ENCODE measurements at places on chromosomes 3 and 15.

GRCh38 chr3:23288286-23288685 is 85.2 kb downstream of the UBE2E2 start:
- no peak for DNase-seq

DNA sequence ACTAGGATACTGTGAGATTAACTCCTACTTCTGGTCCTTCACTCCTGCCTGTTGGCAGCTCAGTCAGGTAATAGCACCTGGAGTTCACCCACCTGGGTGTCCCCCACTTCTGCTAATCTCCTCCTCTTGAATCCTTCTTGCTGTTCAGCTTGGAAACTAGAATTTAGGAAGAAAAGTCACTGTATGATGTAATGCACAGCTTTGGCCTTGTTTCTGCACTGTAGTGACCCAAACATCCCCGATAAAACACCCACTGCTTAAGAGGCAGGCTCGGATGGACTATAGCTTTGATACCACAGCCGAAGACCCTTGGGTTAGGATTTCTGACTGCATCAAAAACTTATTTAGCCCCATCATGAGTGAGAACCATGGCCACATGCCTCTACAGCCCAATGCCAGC is 24.8 kb downstream of the STARD5 start:
- DNase-seq, result no peak

GRCh38 chr3:172965256-172965655 is 175.8 kb downstream of the SPATA16 start:
- no peak for DNase-seq

- DNase-seq, result no peak
Measured at GRCh38 chr3:59290358-59290757, 240.5 kb upstream of the CFAP20DC start.

GRCh38 chr3:160629491-160629890 is 47.5 kb upstream of the ARL14 start:
- no peak for DNase-seq

GRCh38 chr15:48754011-48754410 is 56.9 kb downstream of the CEP152 start:
- no peak for DNase-seq

DNA sequence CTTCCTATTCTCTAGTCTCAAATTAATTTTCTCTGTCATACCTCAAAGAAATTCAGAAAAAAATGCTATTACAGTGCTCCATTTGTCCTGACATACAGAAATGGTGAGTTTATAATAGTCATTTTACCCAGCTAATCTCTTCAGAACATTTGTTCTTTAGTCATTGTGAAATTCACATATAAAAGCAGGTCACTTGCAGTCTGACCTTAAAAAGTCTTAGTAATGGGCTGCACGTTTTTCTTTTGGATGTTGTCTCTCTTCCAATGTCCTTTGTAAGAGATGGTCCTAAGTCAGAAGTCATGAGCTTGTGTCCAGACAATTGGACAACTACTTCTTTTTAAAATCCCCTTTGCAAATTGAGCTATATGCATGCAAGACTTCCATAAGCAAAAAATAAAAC is 17.0 kb upstream of the IL1RAP start:
- no peak for DNase-seq

DNA sequence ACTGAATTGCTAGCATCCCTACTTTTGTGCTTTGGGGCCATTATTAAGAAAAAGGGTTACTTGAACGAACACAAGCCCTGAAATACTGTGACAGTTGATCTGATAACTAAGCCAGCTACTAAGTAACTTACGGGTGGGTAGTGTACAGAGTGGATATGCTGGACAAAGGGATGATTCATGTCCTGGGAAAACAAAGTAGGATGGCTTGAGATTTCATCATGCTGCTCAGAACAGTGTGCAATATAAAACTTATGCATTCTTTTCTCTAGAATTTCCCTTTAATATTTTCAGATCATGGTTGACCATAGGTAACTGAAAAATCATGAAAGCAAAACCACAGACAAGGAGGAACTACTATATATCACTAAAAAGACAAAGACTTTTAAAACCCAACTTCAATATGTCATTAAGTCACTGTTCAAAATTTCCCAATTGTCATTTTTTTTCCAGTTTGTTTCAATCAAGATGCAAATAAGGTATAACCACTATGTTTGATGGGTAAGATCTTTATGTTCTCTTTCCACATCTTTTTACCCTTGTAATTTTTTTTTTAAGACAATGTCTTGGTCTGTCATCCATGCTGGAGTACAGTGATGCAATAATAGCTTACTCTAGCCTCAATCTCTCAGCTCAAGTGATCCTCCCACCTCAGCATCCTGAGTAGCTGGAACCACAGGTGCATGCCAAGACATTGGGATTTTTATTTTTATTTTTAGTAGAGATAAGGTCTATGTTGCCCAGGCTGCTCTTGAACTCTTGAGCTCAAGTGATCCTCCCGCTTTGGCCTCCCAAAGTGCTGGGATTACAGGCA is 67.7 kb downstream of the IFT80 start:
- DNase-seq, result no peak

GRCh38 chr15:47541562-47541961 is 175.7 kb upstream of the SEMA6D start:
- no peak for DNase-seq

GRCh38 chr3:18046131-18046915 is 303.9 kb upstream of the TBC1D5 start:
- DNase-seq, result no peak

- no peak for DNase-seq
Measured at GRCh38 chr15:96345560-96346399, 15.3 kb downstream of the NR2F2 start.
